Posterior cingulate gyrus (tissue), 11 donors: ENCODE measurements at places on chromosomes 7 and 10.
A peak's percentile ranks its signal among the peaks of the same experiment; 100 is the strongest.

DNA sequence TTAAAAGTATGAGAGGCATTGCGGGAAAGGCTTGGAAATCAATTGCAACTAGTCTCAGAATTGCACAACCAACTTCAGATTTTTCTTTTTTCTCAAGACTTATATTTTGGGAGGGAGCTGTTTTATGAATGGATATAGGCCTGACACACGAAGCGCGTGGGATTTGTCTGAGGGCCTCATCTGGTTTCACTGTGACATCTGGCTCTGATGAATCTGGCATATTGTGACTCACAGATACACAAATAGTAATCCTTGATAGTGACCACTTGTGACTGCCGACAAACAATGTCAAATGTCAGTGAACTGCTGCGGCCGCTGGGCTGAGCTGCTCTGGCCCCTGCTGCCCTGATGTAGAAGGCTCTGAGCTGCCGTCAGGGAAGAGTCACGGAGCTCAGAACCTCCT lies 655.1 kb downstream of the INHBA start:
- no peak for DNase-seq

- no peak for DNase-seq
Measured at GRCh38 chr7:122487131-122487530, 182.6 kb upstream of the FEZF1 start.

GRCh38 chr7:99665312-99666012 lies 14.3 kb downstream of the CYP3A5 start:
- DNase-seq, result no peak

DNA sequence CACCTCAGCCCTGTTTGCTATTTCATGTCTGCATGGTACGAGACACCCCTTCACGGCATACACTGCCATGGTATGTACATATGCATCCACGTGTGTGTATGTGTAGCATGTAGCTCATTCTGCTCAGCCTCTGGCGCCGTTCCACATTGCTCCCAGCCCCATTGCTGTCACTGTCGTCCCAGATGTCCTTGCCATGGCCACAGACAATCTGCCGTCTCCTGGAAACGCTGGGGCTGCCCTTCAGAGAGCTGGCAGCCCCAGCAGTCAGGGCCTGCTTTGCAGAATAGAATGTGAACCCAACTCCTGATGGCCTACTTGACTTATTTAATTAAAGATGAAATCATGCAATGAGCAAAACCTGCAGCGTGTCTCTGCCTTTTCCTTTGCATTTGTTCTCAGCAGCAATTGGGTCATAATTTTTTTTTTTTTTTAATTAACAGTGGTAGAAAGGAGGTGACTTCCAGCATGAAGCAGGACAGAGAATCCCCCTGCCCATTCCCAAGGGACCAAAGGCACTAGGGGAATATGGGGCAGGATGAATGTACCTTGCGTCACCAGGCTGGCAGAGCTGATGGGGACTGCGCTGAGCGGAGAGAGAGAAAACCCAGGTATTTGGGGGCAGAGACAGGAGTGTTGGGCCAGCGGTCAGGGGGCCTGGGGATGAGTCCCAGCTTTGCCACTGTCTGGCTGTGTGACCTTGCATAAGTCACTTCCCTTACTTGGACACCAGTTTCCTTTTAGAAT lies 49.2 kb downstream of the CHST3 start:
- peak; percentile 63 for DNase-seq

DNA sequence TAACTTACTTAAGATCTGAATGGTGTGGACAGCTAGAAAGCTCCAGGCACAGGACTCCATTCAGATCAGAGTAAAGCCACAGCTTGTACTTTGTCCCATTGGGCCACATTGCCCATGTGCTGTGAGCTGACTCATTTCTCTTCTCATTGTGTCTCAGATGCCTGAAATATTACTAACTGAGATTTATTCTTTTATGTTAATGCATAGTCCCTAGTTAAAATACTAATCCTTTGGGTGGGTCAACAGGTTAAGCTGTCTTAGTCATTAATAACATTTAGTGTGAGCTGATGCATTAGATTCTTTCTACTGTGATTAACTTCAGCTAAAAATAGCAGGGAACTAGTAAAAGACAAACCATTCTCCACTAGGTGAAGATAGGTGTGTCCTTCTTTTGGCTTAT lies 104.7 kb upstream of the ARMC3 start:
- no peak for DNase-seq
